ENCODE measurements at places on chromosomes 7 and 10.

- no peaks in the 10 kb centered on the region for H3K4me1 ChIP-seq
- H3K4me3 ChIP-seq: no peak overlapping the region
- no peaks in the 10 kb centered on the region for H3K27me3 ChIP-seq
- no peak overlapping the region for H3K27ac ChIP-seq
- no peaks in the 10 kb centered on the region for H3K36me3 ChIP-seq
Observed at GRCh38 chr10:26410356-26410755, 27.8 kb upstream of the APBB1IP start.

DNA sequence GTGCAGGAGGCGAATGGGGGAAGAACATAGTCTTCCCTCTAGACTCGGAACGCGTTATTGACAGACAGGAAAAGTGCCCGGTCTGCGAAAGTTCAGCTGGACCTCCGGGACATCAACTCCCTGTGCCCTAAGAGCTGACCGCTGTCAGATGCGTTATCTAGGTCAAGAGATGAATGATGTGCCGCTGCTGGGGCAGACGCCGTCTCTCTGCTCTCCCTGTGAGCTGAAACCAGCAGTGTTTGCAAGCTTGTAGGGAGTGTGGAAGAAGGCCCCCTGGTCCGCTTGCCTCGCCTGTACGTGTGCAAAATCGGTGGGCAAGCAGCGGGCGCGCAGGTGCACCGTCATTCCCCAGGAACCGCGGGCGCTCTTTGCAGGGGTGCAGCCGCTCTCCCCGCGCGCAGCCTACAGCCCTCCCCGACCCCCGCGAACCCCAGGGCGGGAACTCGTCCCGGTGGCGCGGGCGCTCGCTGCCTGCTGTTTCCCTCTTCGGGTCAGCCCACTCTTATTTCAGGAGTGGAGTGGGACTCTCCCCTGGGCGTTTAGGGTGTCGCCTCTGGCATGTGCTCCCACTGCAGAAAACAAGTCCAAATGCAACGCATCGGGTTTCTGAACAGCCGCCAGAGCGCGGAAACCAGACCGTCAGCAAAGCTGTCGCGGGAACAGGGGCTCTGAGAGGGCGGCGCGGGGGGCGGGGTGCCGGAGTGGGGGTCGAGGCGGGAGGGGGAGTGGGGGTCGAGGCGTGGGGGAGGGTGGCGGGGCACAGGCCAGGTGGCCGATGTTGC lies 1.8 kb upstream of the PFKFB3 start:
- peak overlapping the region; percentile 98 for H3K27ac ChIP-seq
- no peaks in the 10 kb centered on the region for H3K36me3 ChIP-seq
- H3K4me3 ChIP-seq: peak overlapping the region; percentile 100
- H3K4me1 ChIP-seq: peaks cover 56% of the 10 kb centered on the region
- DNase-seq: peak; percentile 90
- no peaks in the 10 kb centered on the region for H3K27me3 ChIP-seq

GRCh38 chr10:80100861-80101695 lies 22.6 kb downstream of the TMEM254 start:
- no peak overlapping the region for H3K4me3 ChIP-seq
- H3K4me1 ChIP-seq: peaks cover 3% of the 10 kb centered on the region
- DNase-seq: no peak

DNA sequence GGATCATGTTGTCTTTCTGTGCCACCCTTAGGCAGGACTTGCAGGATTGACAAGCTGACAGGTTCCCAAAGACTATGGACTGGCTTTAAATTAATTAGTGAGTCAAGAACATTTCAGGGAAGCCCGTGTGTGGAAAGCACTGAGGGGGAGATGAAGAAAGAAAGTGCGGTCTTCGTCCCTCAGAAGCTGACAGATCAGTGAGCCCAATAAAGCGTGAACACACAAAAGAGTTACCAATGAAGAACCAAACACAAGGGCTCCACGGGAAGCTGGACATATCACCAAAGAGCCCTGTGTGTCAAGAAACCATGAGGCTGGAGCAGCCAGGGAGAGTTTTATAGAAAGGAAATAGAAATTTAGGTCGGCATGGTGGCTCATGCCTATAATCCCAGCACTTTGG lies 725.8 kb downstream of the PARD3 start:
- no peaks in the 10 kb centered on the region for H3K4me1 ChIP-seq
- no peaks in the 10 kb centered on the region for H3K36me3 ChIP-seq

- peak overlapping the region; percentile 51 for H3K27ac ChIP-seq
- H3K4me3 ChIP-seq: no peak overlapping the region
- H3K36me3 ChIP-seq: no peaks in the 10 kb centered on the region
Observed at GRCh38 chr7:54796853-54797252, 37.8 kb upstream of the SEC61G start.

GRCh38 chr7:91162436-91162835 lies 101.8 kb upstream of the FZD1 start:
- H3K27me3 ChIP-seq: no peaks in the 10 kb centered on the region
- no peaks in the 10 kb centered on the region for H3K36me3 ChIP-seq
- H3K27ac ChIP-seq: no peak overlapping the region
- H3K4me3 ChIP-seq: no peak overlapping the region
- DNase-seq: no peak

- peaks cover 9% of the 10 kb centered on the region for H3K4me1 ChIP-seq
- H3K4me3 ChIP-seq: no peak overlapping the region
- no peak for DNase-seq
- no peaks in the 10 kb centered on the region for H3K36me3 ChIP-seq
- no peaks in the 10 kb centered on the region for H3K27me3 ChIP-seq
Observed at GRCh38 chr7:116317907-116318306, 107.6 kb downstream of the TES start.

DNA sequence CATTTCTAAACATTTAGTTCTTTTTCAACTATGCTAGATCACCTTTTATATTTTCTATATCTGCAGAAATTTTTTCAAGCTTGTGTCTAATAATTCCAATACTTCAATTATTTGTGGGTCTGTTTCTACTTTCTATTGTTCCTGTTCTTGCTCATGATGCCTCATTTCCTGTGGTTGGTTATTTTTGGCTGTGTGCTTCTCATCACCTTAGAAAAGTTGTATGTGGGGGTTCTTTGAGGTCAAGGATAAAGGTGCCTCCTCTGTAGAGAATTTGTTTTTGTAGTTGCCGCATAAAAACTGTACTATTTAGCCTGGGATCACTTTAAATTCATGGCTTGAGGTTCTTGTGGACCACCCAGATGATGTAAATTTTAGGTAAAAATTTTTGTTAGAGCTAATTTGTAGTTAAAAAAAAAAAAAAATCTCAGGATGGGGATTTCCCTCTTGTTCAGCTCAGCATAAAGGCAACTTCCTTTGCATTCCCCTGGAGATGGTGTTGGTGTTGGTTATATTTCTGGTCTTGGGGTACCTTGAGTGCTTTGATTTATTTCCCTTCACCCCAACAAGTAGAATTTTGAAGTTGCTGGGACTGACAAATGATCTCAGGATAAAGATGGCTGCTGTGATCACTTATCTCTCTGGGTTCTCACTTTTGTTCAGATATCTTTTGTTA lies 27.0 kb upstream of the JAZF1 start:
- no peak overlapping the region for H3K27ac ChIP-seq
- no peak for DNase-seq
- no peaks in the 10 kb centered on the region for H3K4me1 ChIP-seq
- H3K27me3 ChIP-seq: no peaks in the 10 kb centered on the region

DNA sequence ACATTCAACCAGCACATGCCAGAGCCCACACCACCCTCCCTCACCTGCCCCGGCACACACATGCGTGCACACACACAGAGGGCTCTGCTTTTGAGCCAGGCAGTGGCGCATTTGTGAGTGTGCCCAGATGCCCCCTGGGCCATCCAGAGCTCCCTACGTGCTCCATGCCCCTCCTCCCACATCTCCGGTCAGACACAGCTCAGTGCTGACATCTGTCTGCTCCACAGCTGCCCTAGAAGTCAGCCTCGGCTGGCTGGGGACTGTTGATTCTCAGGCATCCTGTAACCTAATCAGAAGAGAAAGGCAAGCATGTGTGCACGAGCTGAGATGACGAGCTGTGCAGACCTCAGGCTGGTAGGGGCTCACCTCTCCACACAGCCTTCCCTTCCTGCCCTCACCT lies 135.1 kb downstream of the ZMIZ1 start:
- no peaks in the 10 kb centered on the region for H3K27me3 ChIP-seq
- no peak overlapping the region for H3K4me3 ChIP-seq
- H3K4me1 ChIP-seq: no peaks in the 10 kb centered on the region
- no peak for DNase-seq
- no peak overlapping the region for H3K27ac ChIP-seq

GRCh38 chr7:40135317-40135610 lies 459 bp downstream of the SUGCT start:
- H3K27me3 ChIP-seq: no peaks in the 10 kb centered on the region
- no peaks in the 10 kb centered on the region for H3K36me3 ChIP-seq
- peak overlapping the region; percentile 89 for H3K27ac ChIP-seq
- no peak for DNase-seq

DNA sequence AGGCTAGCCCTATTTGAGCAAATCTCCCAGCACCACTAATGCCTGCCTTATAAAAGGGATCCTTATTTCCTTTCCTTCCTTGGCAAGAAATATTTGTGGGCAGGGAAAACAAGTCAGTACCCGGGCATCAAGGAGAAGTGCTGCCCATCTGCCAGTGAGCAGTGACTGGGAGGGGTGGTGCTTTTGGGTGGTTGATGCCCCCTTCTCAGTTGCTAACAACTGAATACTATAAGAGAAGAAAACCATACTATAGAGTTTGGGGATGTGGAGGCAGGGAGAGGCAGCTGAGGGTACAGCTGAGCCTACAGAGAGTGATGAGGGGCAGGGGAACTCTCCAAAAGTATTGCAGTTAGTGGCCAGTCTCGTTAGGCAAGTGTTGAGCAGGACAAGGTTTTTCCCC lies 39.3 kb downstream of the OGDH start:
- no peak overlapping the region for H3K4me3 ChIP-seq
- peaks cover 44% of the 10 kb centered on the region for H3K4me1 ChIP-seq
- DNase-seq: no peak
- no peaks in the 10 kb centered on the region for H3K27me3 ChIP-seq

DNA sequence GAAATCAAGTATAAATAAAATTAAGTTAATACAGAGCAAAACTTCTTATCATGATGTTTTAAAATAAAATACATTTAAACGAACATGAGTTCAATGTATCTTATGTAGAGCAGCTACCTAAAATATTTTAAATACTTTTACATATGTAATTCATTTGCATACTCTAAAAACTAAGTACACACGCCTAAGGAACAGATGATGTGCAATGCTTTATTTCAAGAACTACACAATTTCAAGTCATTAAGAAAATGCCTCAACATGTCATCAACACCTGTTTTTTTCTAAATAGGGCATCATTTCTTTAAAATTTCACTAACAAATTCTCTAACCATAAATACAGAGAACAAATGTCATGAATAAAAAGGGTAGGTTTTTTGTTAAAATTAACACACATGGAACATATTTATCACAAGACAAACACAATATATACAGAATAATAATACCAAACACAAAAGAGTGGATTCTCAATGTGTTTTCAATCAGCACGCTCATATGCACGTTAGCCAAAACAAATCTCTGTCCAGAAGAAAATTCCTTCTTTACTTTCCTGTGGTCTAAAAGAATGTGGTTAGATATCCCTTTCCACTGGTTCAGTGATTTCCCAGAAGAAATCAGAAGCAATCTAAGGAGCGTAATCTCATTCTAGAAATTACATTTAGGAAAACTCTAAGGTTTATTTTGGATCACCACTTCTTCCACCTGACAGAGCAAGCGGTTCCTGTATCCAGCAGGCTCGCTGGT lies 73.0 kb upstream of the PFKP start:
- no peak overlapping the region for H3K27ac ChIP-seq
- no peaks in the 10 kb centered on the region for H3K4me1 ChIP-seq
- no peaks in the 10 kb centered on the region for H3K27me3 ChIP-seq
- no peaks in the 10 kb centered on the region for H3K36me3 ChIP-seq

- no peak overlapping the region for H3K4me3 ChIP-seq
- no peak for DNase-seq
- no peaks in the 10 kb centered on the region for H3K36me3 ChIP-seq
- H3K27me3 ChIP-seq: no peaks in the 10 kb centered on the region
- H3K27ac ChIP-seq: peak overlapping the region; percentile 92
- peaks cover 40% of the 10 kb centered on the region for H3K4me1 ChIP-seq
Observed at GRCh38 chr7:4747013-4747412, 28.4 kb upstream of the AP5Z1 start.

- DNase-seq: no peak
- H3K27me3 ChIP-seq: no peaks in the 10 kb centered on the region
- no peaks in the 10 kb centered on the region for H3K36me3 ChIP-seq
- no peaks in the 10 kb centered on the region for H3K4me1 ChIP-seq
- no peak overlapping the region for H3K27ac ChIP-seq
Observed at GRCh38 chr7:115548756-115549155, 481.8 kb downstream of the TFEC start.

DNA sequence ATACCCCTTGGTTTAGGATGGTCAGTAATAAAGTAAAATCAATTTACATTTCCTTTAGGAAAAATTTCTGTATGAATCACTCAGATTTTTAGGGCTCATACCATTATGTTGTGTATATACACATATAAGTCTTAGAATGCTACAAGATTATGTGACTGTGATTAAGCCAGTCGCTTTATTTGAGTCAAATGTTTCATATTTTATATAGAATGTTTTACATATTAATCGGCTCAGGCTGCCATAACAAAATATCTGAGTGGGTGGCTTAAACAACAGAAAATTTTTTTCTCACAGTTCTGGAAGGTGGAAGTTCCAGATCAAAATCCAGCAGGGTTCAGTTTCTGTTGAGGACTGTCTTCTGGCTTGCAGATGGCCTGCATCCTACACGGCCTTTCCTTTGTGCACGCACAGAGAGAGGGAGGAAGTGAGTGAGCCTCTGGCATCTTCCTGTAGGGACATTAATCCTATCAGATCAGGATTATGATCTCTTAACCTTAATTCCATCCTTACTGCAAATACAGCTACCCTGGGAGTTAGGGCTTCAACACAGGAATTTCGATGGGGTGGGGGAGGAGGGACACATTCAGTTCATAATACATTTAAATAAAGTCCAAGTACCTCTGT lies 198.0 kb downstream of the PHF14 start:
- H3K36me3 ChIP-seq: no peaks in the 10 kb centered on the region
- H3K27ac ChIP-seq: no peak overlapping the region
- peaks cover 10% of the 10 kb centered on the region for H3K4me1 ChIP-seq

GRCh38 chr7:151312831-151313809 lies 28.5 kb upstream of the NUB1 start:
- peaks cover 6% of the 10 kb centered on the region for H3K4me1 ChIP-seq
- no peaks in the 10 kb centered on the region for H3K27me3 ChIP-seq
- H3K36me3 ChIP-seq: no peaks in the 10 kb centered on the region
- H3K27ac ChIP-seq: no peak overlapping the region
- H3K4me3 ChIP-seq: no peak overlapping the region
- no peak for DNase-seq

GRCh38 chr7:91181949-91182348 lies 82.3 kb upstream of the FZD1 start:
- H3K4me3 ChIP-seq: no peak overlapping the region
- H3K27me3 ChIP-seq: no peaks in the 10 kb centered on the region
- no peaks in the 10 kb centered on the region for H3K36me3 ChIP-seq
- no peaks in the 10 kb centered on the region for H3K4me1 ChIP-seq
- H3K27ac ChIP-seq: no peak overlapping the region

DNA sequence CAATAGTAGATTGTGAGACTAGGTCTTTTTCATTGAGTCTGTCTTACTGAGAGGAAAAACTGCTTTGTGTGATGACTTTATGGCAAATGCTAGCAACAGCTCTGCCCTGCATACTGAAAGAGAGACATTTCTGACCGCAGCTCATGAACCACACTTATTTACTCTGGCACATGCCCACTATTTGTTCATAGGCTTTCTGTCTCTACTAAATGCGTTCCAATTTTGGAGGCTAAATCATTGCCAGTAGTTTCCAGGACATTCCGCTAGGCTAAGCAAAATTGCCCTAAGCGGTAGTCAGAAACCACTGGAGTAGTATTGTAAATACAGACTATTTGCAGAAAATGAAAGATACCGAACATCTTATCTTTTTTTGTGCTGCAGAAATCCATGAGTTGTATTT lies 55.6 kb upstream of the DLX6 start:
- no peaks in the 10 kb centered on the region for H3K27me3 ChIP-seq
- DNase-seq: no peak
- no peak overlapping the region for H3K27ac ChIP-seq
- H3K36me3 ChIP-seq: no peaks in the 10 kb centered on the region
- no peak overlapping the region for H3K4me3 ChIP-seq
- H3K4me1 ChIP-seq: no peaks in the 10 kb centered on the region
